ENCODE measurements at places on chromosomes 1 and 21.

- DNase-seq = peak; percentile 63
Observed at GRCh38 chr1:15304708-15305467, 57.9 kb downstream of the FHAD1 start.

DNA sequence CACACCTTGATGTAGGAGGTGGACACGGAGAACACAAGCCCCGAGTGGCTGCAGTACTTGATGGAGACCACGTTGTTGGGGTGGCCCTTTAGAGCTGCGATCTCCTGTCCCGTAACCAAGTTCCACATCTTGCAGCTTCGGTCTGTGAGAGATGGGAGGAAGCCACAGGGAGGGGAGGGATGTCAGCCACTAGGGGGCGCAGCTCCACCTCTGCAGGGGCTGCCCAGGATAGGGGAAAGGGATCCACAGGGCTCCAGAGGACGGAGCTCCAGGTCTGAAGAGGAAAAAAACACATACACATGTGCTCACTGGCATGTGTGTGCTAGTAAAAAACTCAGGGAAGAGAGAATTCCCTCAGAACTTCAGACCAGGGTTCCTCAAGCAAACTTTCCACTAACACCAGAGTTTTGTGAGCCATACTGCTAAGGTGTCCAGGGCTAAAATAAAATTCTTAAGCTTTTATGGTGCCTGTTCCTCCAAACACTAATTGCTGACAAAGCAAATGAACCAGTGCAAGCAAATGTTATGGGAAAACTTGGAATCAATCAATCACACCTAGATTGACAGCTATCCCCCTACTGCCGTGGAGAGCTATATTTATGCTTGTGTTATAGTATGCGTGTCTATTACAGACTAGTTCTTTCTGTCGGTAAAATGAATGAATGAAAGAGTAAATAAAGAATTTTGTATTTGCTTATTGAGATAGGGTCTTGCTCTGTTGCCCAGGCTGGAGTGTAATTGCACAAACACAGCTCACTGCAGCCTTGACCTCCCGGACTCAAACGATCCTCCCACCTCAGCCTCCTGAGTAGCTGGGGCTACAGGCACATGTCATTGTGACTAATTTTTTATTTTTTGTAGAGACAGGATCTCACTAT, 43.7 kb downstream of the KIF21B start:
- DNase-seq = peak; percentile 65

DNA sequence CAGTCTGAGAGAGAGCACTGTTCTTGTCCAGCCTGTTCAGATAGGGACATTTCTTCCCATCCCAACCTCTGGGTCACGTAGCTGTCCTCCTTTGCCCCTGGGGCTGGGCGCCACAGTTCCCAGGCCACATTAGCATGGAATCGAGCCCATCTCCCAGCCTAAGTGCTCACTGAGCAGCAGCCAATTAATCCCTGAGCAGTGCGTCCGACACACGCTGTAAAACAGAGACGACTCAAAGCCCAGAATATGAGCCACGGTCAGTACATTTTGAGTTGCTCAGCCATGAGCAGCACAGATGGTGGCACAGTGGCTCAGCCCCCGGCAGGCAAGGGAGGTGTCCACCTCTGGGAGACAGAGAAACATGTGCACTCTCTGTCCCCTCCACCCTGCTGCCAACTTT, 267.4 kb downstream of the NPHP4 start:
- no peak for DNase-seq

- DNase-seq = no peak
Observed at GRCh38 chr1:65509912-65510680, 89.6 kb downstream of the LEPR start.

DNA sequence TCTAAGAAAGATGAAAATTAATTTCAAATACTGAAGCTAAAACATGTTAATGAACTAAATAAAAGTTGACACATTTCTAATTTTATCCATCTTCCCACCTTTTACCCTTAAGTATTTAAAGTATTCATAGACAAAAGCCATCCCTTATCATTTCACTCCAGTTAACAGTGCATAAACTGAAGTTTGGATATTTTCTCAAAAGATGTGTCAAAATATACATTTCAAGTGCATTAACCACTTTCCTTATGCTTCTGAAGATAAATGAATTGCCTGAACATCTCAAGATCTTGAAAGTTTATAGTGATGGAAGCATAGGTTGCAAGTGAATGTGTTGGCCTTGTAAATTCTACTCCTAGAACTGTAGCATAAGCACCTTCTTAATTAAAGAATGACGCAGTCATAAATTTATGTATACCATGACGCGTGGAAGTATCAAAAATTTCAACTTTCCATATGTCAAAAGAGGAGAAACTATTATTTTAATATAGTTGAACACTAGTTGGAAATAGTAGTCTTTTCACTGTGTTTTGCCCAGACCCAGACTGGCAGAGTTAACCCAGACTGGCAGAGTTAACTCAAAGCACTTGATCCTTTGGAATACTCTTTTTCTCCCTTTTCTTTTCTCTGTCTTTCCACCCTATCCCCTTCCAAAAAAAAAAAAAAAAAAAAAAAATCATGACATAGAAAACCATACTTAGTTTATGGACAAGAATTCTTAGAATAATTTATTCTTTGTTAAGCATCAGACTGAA, 282.6 kb upstream of the C1orf105 start:
- DNase-seq = no peak

DNA sequence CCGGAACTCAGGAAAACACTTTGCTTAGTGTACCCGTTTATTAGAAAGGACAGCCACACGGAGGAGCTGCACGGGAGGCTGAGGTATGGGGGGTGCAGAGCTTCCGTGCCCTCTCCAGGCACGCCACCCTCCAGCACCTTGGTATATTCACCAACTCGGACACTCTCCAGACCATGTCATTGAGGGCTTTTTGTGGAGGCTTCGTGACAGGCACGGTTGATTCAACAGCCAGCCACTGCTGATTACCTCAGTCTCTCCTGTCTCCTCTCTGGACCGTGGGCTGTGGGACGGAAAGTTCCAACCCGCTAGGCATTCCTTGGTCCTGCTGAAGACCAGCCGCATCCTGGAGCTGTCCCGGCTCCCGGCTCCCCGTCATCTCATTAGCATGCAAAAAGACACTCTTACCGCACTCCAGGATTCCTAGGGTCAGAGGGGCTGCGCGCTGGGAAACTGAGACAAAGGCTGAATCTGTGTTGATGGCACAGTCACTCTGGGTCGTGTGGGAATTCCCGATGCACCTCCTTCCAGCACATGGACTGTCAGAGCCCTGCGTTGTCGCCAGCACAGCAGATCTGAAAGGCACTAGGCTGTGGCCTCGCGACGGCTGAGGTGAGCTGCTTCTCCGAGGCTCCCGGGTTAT, 65.6 kb downstream of the PRKCZ start:
- no peak for DNase-seq

DNA sequence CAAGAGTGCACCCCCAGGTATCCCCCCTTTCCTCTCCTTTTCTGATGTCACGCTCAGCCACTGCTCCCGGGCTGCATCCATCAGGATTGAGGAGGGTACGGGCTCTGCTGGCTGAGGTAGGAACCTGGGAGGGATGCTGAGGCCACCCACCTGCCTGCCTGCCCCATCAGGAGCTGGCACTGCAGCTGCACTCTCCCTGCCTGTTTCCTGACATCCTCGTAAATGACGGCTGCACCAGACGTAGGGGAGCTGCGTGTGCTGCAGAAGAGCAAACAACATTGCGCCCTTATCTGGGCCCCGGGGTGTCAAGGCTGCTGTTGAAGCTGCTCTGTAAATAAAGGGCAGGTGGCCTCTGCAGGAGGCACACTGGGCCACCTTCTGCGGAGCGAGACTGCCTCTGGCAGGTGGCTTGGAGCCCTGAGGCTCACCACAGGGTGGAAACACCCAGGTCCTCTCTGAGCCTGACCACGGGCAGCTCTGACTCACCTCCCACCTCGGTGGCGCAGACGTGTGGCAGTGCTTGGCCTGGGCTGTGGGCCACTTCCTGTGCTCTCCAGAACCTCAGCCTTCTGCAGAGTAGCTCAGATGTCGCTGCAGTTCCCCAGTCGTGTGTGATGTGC, 30.9 kb downstream of the SNAP47 start:
- DNase-seq = peak; percentile 86

Data from CD4-positive, alpha-beta T cell treated with Interleukin-2 at 100 ng/mL for 4 hours (primary cell).